ENCODE measurements at places on chromosomes 2 and 18. TPM values are rescaled to one million over a fixed set of nuclear protein-coding genes. Genes with fewer than 3 reads are reported as not detected.

Gene TTC32
- total RNA-seq: 7.4 TPM

Gene LIPG
- 2.5 TPM for total RNA-seq

Gene TMEM37
- total RNA-seq: 9.8 TPM

Gene RAMP1
- total RNA-seq: 21.7 TPM

Gene ANKRD30BL
- not detected for total RNA-seq

Gene AQP12A
- total RNA-seq: not detected

Gene NCKAP5
- 2.2 TPM for total RNA-seq

Gene CCBE1
- total RNA-seq: 34.5 TPM

Gene VIL1
- not detected for total RNA-seq

Gene EIPR1
- 37.5 TPM for total RNA-seq

Gene CD226
- 1.4 TPM for total RNA-seq

Gene LBX2
- total RNA-seq: 0.64 TPM

Gene CFAP65
- not detected for total RNA-seq

Gene MROH2A
- total RNA-seq: not detected

Gene ACSL3
- 180 TPM for total RNA-seq

Gene GKN1
- not detected for total RNA-seq

Gene DOK6
- total RNA-seq: 0.65 TPM

Gene LGALSL
- 17.7 TPM for total RNA-seq

Gene ARHGAP15
- 1.4 TPM for total RNA-seq

Gene SCN7A
- total RNA-seq: 3.5 TPM

Gene RGPD3
- total RNA-seq: under 0.01 TPM

Gene PRKD3
- 41.0 TPM for total RNA-seq

Gene WDR33
- 26.9 TPM for total RNA-seq

Gene TNFAIP6
- total RNA-seq: 32.4 TPM

Gene LINC00305
- total RNA-seq: not detected

Gene LYPD1
- total RNA-seq: 0.64 TPM

Gene SLC11A1
- total RNA-seq: 0.13 TPM

Gene TGIF1
- 84.1 TPM for total RNA-seq

Gene IL36RN
- total RNA-seq: not detected

Gene EDAR
- total RNA-seq: not detected

Gene EPAS1
- 119 TPM for total RNA-seq

Gene SPP2
- not detected for total RNA-seq

Gene SFT2D3
- 4.8 TPM for total RNA-seq

Gene GREB1
- total RNA-seq: 0.13 TPM

Gene TAF4B
- total RNA-seq: 3.0 TPM
